Activated naive CD4-positive, alpha-beta T cell treated with anti-CD3 and anti-CD28 coated beads for 36 hours (primary cell): ENCODE measurements at places on chromosomes 4 and X.
A peak's percentile ranks its signal among the peaks of the same experiment; 100 is the strongest.

DNA sequence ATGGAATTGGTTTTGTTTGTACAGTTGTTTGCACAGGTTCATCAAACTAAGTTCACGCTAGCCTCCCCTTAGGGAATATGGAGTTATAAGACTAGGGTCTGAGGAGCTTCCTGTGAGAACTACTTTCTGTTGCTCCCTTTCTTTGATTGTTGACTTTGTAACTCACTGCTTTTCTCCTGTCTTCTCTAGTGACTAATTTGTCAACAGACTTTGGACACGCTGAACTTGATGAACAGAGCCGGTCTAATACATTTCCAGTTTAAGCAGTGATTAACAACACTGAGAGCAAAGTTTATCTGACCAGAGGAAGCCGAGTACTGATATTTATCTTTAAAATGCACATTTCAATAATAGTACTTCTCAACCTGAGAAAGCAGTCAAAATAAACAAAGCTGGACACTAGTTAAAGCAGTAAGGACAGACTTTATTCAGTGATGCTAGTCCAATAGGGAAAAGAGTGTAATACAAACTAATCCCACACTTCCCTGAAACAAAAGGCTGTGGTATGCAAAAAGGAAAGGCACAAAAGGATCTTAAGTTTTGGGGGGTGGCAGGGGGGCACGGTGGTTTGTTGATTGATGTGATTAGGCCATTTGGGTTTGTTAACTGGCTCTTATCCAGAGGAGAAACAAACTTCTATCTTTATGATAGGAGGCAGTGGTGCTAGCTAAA is 2.7 kb upstream of the NUDT9 start:
- DNase-seq = no peak

GRCh38 chr4:106978046-106978774 is 57.9 kb downstream of the DKK2 start:
- DNase-seq = no peak

GRCh38 chrX:81257817-81258216 is 55.9 kb downstream of the SH3BGRL start:
- no peak for DNase-seq

GRCh38 chr4:53043055-53043454 is 180.9 kb downstream of the RASL11B start:
- DNase-seq = no peak

- no peak for DNase-seq
Measured at GRCh38 chr4:174198828-174199227, 84.6 kb downstream of the FBXO8 start.

GRCh38 chr4:96670381-96670780 is 830.5 kb downstream of the PDHA2 start:
- DNase-seq = no peak

DNA sequence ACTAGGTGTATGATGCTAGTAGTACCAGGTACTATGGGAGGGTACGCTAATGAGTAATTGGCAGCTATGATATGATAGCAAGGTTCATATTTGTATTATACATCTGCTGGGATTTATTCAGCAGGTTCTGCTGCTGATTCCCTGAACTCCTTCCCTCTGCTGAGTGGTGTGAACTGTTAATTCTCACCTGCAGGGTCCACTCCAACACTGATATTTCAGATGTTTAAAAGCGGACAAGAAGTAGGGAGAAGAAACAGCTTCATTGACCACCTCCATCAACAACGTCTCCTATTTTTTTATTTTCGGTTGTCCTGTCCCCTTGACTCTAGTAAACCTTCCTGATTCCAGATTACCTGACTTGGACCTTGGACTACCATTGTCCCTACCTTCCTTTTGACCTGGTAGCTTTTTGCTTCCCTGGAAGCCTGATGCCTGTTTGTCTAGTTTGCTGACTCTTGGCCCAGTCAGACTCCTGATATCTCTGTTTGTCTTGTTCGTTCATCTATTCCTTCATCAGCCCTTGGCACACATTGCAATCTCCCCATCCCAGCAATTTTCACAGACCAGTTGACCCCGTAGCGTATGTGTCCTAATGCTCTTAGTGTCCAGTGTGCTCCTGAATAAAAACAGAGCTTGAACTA is 34.0 kb upstream of the RNF128 start:
- DNase-seq = no peak

GRCh38 chr4:38601916-38602291 is 62.1 kb upstream of the KLF3 start:
- DNase-seq = no peak

GRCh38 chr4:148883435-148883834 is 441.2 kb upstream of the NR3C2 start:
- no peak for DNase-seq

DNA sequence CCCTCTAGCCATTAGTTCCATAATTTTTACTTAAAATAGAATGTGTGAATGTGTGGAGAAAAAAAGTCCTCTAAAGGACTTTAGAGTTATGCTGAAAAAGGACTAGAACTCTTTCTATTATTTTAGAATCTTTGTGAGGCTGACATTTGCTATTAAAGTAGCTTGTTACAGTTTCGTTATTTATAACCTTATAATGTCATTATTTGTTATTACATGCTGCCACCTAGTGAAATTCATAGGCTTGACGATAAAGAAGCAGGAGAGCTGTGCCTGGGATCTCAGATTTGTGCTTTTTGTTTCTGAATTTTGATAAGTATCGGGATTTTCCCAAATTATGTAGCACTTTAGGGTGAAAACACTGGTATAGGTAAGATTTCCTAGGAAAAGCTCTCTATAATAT is 38.5 kb upstream of the TAPT1 start:
- DNase-seq = no peak

DNA sequence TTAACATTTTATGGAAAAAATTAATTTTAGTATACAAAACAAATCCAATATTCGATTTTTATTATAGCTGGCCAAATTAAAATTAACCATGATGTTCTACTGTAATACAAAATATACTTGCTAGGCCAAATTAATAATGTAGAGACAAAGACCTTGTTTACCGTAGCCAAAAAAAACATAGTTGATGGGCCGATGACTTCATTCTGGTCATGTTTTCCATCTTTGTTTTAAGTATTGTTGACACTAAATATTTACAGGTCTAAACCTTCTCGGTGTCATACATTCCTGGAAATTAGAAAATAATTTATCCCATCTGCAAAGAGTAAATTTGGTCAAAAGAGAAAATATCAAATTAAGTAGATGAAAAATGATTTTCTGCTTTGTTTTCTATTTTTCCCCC is 698.5 kb downstream of the GRID2 start:
- no peak for DNase-seq

DNA sequence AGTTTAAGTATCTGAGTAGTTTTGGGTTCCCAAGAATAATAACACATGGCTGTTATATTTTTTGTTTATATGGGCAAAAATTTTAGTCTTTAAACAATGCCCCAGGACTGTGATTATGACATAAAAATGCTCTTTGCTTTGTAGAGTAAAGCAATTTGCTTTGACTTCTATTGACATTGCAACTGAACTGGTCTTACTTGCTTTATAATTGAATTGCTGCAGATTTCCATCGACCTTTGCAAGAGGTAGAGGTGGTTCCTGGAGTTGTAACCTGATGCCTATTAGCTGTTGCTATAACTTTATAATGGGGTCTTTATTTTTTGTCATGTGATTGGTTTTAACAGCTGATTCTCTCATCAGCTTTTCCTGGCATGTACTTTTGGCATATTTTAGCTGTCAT is 302.9 kb downstream of the ARHGAP10 start:
- no peak for DNase-seq

GRCh38 chr4:115453416-115453815 is 340.0 kb upstream of the NDST4 start:
- no peak for DNase-seq

DNA sequence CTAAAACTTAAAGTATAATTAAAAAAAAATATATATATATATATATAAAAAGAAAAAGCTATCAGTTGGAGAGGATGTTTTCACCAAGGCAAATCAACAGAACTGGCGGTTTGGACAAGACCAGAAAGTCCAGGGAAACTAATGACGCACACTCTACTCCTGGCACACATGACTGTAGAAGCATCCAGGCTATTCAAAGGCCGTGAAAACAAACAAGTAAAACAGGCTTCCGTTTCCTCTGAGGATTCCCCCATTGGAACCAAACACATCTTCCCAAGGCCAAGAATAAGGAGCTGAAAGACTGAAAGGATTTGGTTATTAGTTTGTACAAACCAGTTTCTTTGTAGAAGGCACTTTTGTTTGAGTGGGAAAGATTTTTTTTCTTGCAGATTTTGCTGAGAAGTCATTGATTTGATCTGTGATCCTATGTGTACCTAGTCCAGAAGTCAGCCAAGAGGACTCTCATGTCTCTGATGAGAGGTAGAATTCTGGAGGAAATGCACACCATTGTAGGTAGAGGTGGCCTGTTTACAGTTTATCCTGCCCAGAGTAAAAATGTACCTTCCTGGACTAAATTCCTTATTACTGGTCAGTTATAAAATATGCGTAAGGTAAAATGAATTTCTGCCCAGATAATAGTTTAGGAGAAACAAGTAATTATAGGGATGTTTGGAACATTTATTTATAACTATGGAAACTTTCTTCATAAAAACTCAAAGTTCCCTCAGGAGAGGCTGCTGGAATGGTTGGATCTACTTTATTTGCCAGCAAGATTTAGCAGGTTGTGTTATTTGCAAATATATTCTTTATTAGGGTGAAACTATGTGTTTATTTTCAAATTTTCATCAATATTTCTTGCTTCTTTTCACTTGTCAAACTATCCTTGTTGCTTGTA is 66.5 kb downstream of the DMP1 start:
- DNase-seq = no peak

GRCh38 chrX:40543661-40544328 is 37.0 kb upstream of the ATP6AP2 start:
- no peak for DNase-seq

DNA sequence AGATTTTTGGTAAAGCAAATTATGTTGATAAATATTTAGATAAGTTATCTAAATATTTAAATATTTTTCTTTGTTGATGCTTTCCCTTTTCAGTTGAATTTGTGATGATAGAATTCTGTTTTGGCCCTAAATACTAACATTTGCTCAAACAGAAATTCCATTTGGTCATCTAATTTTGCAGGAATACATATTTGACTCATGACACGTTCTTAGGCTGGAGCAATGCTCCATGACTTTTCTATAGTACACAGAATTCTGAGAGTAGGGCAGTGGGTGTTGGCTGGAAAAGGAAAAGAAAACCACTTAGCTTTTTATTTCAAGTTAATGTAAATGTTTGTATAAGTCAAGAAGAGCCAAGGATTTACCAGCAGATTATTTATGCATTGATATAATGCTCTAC is 58.6 kb upstream of the GK2 start:
- DNase-seq = no peak

GRCh38 chr4:133812236-133812635 is 389.4 kb downstream of the PABPC4L start:
- no peak for DNase-seq

DNA sequence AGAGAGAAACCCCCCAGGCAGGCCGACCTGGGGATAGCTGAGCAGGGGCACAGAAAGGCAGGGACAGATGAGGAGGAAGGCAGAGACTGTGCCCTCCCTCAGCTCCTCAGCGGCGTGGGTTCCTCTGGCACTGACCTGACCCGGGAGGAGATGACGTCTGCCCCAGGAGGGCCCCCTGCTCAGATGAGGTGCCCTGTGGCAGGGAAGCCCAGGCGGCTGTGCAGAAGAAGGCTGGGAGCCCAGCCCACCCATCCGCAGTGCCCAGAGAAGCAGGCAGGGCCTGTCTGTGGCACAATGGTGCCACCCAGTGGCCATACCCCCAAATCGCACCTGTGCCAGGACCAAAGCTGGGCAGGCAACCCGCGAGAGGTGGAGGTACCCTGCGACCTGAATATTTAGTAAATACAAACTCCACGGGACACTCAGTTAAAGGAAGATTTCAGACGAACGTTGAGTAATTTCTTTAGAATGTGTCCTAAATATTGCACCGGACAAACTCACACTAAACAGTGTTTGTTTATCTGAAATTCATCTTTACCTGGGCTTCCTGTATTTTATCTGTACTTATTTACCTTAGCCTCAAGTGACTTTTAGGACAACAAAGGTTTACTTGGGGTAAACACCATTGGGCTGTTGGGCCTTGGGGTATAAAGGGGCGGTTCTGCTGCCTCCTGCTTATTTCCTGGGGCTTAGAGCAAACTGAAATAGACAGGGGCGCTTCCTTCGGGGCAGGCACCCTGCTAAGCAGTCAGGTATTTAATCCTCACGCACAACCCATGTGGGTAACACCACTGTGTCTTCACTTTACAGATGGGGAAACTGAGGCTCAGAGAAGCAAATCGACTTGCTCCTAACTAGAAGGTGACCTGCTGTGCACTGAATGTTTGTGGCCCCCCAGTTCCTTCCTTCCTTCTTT is 46.5 kb upstream of the HMX1 start:
- DNase-seq = peak; percentile 77

GRCh38 chrX:11533199-11533651 is 132.5 kb downstream of the ARHGAP6 start:
- DNase-seq = no peak

DNA sequence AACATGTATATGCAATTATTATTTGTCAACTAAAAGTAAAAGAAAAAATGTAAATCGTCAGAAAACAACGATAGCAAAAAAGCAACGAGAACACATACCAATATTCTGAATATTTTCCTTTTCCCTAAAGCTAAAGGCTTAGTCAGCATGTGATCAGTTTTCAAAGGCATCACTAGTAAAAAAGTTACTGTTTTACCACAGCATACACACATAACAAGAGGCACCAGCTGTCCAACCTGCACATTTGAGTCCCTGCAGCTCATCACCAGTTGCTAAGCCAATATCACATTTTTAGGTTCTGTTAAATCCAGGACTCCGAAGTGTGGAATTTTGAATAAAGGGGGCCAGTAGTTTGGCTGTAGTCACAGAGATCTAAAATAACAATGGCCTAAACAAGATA is 203.8 kb downstream of the ADGRA3 start:
- no peak for DNase-seq

GRCh38 chrX:27463187-27463586 is at the start of gene PPP4R3C:
Gene PPP4R3C (minus strand): TSS chrX:27463341. CDS start chrX:27463296, 45 bp downstream.
- DNase-seq = no peak

DNA sequence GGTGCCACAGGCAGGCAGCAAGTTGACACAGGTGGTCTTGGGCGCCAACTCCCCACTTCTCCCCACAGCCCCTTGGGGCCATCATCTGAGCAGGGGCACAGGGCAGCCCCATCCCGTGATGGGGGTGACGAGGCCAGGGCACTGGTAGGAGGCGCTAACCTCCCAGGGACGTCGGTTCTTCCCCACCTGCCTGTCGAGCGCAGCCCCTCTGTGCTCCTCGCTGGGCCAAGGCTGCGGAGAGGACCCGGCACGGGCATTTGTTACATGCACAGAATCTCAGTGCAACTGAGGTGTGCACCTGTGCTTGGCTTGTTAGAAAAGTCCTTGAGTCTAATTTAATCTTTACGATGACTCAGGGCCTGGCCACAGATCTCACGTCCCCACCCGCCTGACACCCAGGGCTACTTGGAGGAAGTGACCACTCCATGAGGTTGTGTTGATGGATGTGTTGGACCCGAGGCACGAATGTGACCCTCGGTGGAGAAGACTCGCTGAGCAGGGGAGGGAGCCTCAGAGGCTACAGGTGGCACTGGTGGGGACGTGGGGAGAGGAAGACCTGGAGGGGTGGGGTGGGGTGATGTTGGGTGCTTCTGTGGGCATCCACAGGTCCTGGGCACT is 3.1 kb upstream of the SH3TC1 start:
- no peak for DNase-seq
